ENCODE measurements at places on chromosomes 3 and 15. TPM values are rescaled to one million over a fixed set of nuclear protein-coding genes. Genes with fewer than 3 reads are reported as not detected.

ZDHHC23 gene
- total RNA-seq = 16.5 TPM

CAMP gene
- total RNA-seq = not detected

TMIE gene
- 0.46 TPM for total RNA-seq

C3orf52 gene
- total RNA-seq = 118 TPM

RBPMS2 gene
- total RNA-seq = 1.8 TPM

RNU5B-1 gene
- total RNA-seq = not detected

TRANK1 gene
- total RNA-seq = 2.9 TPM

PRTG gene
- 0.29 TPM for total RNA-seq

GOLGA6L4 gene
- total RNA-seq = 1.7 TPM

MEX3B gene
- 1.4 TPM for total RNA-seq

AMOTL2 gene
- 118 TPM for total RNA-seq

CCDC39 gene
- not detected for total RNA-seq

NANOGP8 gene
- total RNA-seq = 0.95 TPM

MAP3K13 gene
- total RNA-seq = 18.3 TPM

TICRR gene
- 0.78 TPM for total RNA-seq

NLGN1 gene
- 4.4 TPM for total RNA-seq

DNAH12 gene
- total RNA-seq = not detected

CCRL2 gene
- 1.1 TPM for total RNA-seq

BDH1 gene
- total RNA-seq = 56.3 TPM
